Spinal cord (tissue), 10 donors: ENCODE measurements at places on chromosomes 16 and 17. TPM values are rescaled to one million over a fixed set of nuclear protein-coding genes. Genes with fewer than 3 reads are reported as not detected.

MEOX1 gene
- 0.35 TPM for polyA plus RNA-seq

GRCh38 chr16:73572135-73572828 lies 524.4 kb upstream of the ZFHX3 start:
- no peak for DNase-seq

DNA sequence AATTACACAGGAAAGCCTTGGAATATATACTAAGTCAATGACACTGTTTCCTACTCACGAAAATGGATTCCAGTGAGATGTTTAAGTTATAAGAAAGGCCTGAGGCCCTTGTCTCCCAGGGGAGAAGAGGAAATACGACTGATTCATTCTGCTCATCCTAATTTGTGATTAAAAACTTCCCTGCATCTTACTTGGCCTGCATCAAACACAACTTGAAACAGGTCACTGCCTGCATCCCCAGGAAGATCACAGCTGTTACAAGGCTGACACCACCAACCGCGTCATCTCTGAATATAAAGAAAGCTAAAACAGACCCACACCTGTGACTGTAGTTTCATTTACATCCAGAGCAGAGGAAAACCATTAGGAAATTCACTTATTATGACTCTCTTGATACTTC lies 121.9 kb downstream of the DNAH3 start:
- DNase-seq: peak; percentile 10

DNA sequence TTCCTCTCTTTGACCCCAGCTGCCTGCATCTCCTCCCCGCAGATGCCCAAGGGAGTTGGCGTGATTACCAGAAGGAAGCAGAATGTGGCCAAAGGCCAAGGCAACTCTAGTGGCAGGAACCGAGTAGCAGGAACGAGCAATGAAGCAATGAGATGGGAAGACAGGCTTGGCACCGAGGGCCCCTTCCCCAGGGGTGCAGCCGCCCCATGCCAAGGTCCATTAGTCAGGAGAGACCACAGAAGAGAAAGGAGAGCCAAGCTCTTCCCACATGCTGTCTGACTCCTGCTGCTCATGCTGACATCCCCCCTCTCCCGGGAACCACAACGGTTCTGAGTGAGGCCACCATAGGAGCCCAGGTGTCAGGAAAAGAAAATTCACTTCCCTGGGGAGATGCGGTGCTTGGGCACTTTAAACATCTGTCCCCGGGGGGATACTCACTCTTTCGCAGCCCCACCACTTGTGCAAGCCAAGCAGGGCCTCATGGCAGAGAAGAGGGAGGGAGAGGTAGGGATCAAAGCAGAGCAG lies 67.4 kb downstream of the MYO18A start:
- no peak for DNase-seq

DNA sequence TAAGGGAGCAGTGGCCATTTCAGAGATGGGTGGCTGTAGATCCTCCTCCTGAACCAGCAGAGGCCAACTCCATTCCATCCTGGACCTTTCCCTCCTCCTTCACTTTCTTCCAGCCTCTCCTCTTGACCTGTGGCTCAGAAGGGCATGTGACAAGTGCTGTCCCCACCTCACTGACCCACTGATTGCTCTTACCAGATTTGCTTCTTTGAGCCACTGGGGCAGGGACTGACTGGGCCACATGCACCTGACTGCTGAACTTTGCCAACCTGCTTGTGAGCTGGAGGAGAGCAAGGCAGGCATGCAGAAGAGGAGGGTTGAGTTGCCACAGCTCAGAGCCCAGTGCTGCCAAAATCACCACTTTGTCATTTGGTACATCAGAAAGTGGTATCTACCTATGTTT lies 68.3 kb downstream of the MSI2 start:
- DNase-seq: no peak
